ENCODE measurements at places on chromosomes 4 and X. TPM values are rescaled to one million over a fixed set of nuclear protein-coding genes. Genes with fewer than 3 reads are reported as not detected.

GRCh38 chr4:128107766-128108165 lies 46.7 kb downstream of the LARP1B start:
- DNase-seq: no peak

DNA sequence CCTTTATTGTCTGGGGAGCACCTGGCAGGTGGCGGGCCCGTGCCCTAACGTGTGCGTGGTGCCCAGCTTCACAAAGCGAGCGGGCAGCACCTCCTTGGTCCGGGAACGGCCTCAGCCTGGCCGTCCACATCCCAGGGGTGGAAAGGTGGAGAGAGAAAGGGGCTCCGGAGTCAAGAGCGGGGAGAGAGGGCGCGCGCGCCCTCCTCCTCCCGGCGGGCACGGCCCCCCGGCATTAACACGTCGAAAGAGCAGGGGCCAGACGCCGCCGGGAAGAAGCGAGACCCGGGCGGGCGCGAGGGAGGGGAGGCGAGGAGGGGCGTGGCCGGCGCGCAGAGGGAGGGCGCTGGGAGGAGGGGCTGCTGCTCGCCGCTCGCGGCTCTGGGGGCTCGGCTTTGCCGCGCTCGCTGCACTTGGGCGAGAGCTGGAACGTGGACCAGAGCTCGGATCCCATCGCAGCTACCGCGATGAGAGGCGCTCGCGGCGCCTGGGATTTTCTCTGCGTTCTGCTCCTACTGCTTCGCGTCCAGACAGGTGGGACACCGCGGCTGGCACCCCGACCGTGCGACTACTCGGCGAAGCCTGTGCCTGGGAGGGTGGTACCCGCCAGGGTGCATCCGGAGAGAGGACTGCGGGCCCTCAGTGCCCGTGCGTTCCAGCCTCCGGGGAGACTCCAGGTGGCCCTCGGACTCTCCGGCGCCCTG lies at the start of gene KIT:
KIT (plus strand) TSS at position 407 of the 701 bp plus-strand sequence; CDS start at position 465, 58 bp downstream.
- DNase-seq: peak; percentile 12

DNA sequence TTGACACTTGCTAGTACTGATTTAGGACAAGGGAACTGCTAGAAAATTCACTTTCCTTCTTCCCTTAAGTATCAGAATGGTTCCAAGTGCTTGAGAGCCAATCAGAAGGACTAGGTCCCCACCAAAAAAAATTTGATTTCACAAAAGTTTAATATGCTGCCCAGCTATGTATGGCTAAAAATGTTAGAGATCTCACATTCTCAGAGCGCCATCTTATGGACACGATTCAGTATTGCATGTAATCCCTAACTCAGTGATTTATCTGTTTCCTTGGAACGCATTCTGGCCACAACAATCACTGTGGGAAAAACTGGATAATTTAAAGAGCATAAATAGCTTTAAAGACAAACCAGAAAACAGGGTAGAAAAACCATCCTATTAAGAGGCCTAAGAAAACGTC lies 255.1 kb upstream of the GPC4 start:
- DNase-seq: no peak

- DNase-seq: no peak
Measured at GRCh38 chrX:18010253-18010652, 149.2 kb upstream of the RAI2 start.

ARX gene
- total RNA-seq: not detected
